Lower leg skin (tissue), 4 donors: ENCODE measurements at places on chromosomes 4 and X. TPM values are rescaled to one million over a fixed set of nuclear protein-coding genes. Genes with fewer than 3 reads are reported as not detected.

- DNase-seq: peak; percentile 70
Observed at GRCh38 chrX:153645151-153645550, 1.9 kb upstream of the DUSP9 start.

- no peak for DNase-seq
Observed at GRCh38 chrX:23465105-23465791, 130.6 kb downstream of the PTCHD1 start.

VCX2 gene
- total RNA-seq: not detected

TCEANC gene
- 2.6 TPM for total RNA-seq

DNA sequence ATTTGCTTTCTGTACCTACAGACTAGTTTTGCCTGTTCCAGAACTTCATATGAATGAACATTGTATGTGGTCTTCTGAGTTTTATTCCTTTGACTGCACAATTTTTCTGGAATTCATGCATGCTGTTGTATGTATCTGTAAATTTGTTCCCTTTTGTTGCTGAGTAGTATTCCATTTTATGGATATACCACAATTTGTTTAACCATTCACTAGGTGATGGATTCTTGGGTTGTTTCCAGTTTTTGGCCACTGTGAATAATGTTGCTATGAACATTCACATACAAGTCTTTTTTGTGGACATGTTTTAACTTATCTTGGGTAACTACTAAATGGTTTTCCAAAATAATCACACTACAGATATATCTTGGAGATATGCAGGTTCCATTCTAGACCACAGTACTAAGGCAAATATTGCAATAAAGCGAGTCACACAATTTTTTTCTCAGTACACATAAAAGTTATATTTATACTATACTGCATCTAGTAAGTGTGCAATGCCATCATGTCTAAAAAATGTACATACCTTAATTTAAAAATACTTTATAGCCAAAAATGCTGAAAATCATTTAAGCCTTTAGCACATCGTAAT lies 58.7 kb downstream of the TSPAN5 start:
- no peak for DNase-seq

MAGED2 gene
- total RNA-seq: 59.6 TPM

DNA sequence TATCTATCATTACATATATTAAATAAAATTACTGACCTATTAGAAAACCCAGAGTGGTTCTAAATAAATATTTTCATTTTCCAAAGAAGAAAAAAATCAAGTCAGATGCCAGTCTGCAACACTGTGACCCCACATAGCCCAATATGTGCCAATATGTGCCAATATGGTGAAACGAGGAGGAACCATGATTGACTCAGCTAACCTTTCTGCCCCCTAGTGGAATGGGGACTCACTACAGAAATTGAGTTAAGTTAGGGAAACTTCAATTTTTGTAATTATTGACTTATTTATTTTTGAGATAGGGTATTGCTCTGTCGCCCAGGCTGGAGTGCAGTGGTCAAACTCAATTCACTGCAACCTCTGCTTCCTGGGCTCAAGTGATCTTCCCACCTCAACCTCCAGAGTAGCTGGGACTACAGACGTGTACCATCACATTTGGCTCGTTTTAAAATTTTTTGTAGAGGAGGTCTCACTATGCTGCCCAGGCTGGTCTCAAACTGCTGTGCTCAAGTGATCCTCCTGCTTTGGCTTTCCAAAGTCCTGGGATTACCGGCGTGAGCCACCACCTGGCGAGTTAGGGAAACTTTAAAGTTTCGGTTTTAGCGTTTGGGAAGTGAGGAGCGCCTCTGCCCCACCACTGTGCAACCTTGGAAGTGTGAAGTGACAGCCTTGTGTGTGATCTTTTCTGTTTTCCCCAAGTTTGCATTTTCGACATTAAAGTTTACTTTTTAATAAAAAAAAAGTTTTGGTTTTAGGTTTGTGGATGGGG lies 116.8 kb upstream of the SHISA3 start:
- no peak for DNase-seq

DNA sequence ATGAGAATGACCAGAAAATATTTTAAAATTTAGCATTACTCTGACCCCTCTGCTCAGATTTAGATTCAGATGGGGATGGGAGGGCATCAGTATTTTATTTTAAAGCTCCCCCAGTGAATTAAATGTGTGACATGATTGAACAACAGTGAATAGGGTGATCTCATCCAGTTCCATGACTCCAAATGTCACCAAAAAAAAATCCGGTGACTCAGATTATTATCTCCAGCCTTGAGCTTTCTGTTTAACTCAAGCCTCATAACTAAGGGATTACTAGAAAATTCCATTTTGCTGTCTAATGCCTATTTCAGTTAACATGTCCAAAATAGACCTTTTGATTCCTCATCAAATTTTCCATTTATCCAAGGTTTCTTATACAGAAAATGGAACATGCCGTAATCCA lies 121.8 kb upstream of the TMEM47 start:
- no peak for DNase-seq

CT45A3 gene
- total RNA-seq: not detected

- DNase-seq: no peak
Observed at GRCh38 chr4:75715105-75715799, 9.1 kb upstream of the USO1 start.

- no peak for DNase-seq
Observed at GRCh38 chr4:182932651-182933050, 15.5 kb upstream of the DCTD start.

GRCh38 chr4:74934888-74935287 lies 2.0 kb downstream of the PARM1 start:
- no peak for DNase-seq

DNA sequence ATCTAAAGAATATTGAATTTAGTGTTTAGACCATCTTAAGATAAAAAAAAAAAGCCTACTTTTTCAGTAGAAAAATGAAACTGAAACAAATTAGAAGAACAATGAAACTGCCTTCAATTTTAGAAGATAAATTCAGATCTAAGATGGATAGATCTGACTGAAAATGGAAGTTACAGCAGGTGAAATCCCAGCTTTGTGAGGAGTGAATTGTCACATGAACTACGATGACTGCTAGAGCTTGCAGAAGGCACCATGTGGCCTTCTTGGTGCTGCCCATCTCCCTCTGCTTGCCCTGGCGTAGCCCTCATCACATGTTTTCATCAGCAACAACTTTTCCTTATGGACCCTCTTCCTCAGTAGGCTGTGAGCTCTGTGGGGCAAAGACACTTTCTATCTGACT lies 51.4 kb upstream of the EMCN start:
- no peak for DNase-seq

DNA sequence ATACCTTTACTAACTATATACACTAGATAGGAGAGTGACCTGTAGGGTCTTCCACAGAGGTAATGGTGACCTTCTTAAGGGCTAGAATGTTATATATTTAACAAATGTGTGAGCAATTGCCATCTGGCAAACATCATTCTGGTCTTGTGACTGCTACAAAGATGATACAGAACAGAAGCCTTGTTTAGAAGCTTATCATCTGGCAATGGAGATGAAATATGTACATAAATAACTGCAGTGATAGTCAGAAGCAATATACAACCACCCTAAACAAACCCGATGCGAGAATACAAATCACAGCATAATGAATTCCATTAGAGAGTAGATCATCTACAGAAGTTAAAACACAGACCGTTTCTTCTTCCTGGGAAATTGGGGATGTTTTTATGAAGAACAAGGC lies 952.7 kb upstream of the SLIT2 start:
- no peak for DNase-seq

DNA sequence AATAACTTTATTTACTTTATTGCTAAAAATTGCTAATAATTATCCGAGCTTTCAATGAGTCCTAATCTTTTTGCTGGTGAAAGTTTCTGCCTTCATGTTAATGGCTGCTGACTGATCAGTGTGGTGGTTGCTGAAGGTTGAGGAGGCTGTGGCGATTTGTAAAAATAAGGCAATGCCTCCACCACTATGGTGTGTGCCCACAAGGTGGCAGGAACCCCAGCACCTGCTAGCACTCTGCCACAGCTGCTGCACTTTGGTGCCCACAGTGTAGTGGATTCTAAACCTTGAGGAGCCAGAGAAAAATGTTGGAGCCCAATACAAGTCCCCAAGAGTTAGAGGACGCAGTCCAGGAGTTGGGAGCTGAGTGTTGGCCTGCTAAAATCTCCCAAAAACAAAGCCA lies 1237.1 kb downstream of the PCDH19 start:
- DNase-seq: no peak

GRCh38 chr4:123433573-123433972 lies 37.0 kb downstream of the SPRY1 start:
- DNase-seq: no peak

- no peak for DNase-seq
Observed at GRCh38 chr4:1644891-1645657, 39.0 kb downstream of the FAM53A start.

DNA sequence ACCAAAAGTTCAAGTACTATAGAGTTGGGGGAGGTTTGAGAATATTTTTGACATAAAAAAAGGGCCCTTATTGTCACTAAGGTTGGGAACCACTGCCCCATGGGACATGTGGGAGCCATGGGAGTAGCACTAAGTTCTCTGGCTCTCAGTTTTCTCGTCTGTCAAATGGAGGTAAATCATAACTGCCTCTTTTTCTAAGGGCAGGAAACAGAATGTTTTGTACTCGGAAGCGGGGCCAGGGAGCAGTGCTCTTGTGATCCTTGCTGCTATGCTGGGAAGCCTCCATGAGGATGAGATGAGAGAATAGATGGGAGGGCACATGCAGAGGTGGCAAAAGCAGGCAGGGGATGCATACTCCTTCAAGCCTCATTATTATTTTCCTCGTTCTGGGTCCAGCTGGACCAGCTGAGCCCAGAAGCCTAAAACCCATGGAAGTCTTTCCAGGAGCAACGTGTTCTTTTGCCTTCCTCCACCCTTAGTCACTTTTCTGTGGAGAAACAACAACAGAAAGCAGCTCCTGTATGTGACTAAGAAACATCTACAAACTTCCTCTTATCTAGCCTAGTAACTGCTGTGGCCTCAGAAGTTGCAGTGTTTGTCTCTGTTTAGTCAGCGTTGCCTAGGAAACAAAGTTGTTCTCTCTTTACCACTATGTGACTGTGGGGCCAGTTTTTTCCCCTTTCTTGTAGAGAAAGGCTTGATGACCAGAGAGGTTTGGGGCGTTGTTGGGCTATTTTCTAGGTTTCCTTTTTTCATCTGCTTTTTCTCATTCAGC lies 64.8 kb downstream of the TSC22D3 start:
- peak; percentile 83 for DNase-seq

- no peak for DNase-seq
Observed at GRCh38 chr4:36734334-36734733, 452.9 kb downstream of the DTHD1 start.

DNA sequence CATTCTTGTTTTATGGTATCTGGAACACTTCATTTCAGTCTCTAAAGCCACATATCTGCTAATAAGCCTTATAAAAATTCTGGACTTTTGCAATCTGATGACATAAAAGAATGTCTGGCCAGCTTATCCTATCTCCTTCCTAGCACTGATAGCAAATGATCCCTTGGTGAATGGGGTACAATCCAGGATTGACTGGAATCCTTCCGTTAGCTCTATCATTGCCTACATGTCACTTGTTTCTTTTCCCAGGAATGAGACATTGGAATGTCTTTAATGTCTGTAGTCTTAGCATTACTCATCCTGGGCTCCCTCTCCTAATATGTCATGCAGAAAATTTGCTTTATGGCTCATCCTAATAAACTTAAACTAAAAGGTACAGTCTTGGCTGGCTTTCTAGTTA lies 14.8 kb upstream of the PABPC4L start:
- no peak for DNase-seq

- no peak for DNase-seq
Observed at GRCh38 chr4:181105487-181105886, 1137.7 kb upstream of the TENM3 start.

- no peak for DNase-seq
Observed at GRCh38 chrX:154495472-154495922, 5.1 kb upstream of the SLC10A3 start.

- peak; percentile 22 for DNase-seq
Observed at GRCh38 chr4:121217351-121217750, 53.2 kb upstream of the TNIP3 start.

DNA sequence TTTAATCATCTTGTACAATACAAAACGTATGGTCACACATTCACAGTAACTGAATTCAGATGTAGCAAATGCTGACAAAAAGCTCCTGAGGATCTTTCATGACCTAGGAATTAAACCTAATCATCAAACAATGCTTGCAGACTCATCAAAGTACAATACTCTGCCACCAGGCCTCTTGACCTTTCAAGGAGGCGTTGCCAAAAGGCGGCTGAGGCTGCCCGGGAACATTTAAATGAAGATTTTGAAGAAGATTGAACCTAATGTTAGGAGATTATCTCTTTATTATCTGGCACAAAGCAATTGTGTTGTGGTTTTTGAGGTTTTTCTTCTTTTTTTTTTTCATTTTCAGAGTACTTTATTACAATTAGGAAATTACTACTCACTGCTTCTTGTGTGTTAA lies 340.5 kb downstream of the GALNTL6 start:
- no peak for DNase-seq

EVC2 gene
- total RNA-seq: 15.1 TPM

DNA sequence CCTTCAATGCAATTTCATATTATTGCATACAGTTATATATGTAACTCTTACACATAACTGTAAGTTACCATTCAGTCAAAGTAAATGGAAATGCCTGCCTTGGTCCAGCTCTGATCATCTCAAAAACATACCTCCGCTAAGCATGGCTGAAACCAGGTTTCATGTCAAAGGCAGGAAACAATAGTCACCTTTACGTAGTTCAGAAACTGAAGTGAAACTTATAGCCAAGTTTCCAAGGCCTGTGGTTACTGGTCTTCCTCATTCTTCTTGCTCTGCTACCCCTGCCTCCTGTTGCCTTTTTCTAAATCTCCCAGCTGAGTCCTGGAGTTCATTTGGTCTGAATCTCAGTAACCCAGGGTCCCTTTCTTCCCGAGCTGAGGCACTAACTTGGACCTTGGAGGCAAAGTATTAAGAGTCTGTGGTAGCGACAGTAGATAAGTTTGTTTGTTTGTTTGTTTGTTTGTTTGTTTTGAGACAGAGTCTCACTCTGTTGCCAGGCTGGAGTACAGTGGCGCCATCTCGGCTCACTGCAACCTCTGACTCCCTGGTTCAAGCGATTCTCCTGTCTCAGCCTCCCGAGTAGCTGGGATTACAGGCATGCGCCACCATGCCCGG lies 30.8 kb downstream of the DAPP1 start:
- no peak for DNase-seq

DNA sequence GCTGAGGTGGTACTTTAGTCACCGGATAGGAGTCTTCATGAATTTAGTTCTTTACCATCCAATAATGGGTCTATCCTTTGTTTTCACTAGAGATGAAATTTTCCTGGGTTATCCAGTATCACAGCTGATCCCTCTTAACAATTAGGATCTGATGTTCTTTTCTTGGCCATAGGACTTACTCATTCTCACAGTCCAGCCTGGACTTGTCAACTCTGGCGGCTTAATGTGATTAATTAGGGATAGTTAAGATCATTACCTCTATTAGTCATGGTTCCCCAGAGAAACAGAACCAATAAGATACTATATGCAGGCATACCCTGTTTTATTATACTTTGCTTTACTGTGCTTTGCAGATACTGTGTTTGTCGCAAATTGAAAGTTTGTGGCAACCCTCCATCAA lies 272.7 kb upstream of the FAT4 start:
- DNase-seq: no peak

C4orf33 gene
- 7.8 TPM for total RNA-seq

- peak; percentile 15 for DNase-seq
Observed at GRCh38 chrX:139831675-139832456, 101.0 kb downstream of the ATP11C start.

HMGN5 gene
- 1.5 TPM for total RNA-seq
